IPS-NIHi11 (cell line): ENCODE measurements at places on chromosomes 13 and 19.

- no peak for DNase-seq
Measured at GRCh38 chr19:31408460-31409124, 59.4 kb upstream of the TSHZ3 start.

DNA sequence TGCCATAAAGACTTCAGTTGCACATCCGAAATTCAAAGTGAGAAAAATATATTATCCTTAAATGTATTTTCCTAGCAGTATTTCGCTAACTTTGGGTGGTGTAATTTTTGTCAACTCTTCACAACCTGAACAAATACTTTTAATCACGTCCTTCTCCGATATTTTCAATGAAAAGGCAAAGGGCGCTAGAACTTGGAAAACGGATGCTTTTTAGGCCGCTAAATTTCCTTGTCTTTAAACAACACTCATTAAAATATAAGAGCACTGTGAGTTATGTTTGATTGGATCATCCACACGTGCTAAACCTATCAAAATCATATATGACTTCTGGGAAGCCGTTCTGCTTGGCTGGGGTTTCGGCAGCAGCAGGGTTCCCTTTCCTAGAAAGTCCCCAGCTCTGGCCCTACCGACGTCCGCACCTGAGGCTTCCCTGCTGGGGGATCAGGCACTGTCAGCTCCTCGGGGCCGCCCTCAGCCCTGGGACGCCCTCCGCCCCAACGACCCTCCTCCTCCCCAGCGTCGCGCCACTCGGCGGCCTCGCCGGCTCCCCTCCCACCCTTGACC is 462 bp upstream of the MPHOSPH8 start:
- no peak for DNase-seq

GRCh38 chr13:109156181-109156935 is 526.9 kb downstream of the MYO16 start:
- no peak for DNase-seq

- DNase-seq, result peak; percentile 75
Measured at GRCh38 chr19:2315818-2316353, 7.9 kb upstream of the LINGO3 start.

- DNase-seq, result no peak
Measured at GRCh38 chr13:51802631-51803418, 1.1 kb downstream of the DHRS12 start.

DNA sequence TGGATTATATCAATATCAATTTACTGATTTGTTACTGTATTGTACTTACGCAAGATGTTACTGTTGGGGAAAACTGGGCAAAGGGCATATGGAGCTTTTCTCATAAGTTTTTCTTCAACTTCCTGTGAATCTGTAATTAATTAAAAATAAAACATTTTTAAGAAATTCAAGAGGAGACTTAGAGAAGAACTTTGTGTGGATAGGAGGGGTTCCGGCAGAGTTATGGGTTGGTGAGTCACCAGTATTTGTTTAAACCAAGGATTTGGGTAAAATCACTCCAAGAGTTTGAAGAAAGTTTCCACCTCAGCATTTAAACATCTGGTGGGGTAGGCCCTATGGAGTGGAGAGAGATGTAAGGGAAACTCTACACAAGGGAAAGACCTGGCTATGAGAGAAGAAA is 379.6 kb downstream of the TSHZ3 start:
- no peak for DNase-seq

DNA sequence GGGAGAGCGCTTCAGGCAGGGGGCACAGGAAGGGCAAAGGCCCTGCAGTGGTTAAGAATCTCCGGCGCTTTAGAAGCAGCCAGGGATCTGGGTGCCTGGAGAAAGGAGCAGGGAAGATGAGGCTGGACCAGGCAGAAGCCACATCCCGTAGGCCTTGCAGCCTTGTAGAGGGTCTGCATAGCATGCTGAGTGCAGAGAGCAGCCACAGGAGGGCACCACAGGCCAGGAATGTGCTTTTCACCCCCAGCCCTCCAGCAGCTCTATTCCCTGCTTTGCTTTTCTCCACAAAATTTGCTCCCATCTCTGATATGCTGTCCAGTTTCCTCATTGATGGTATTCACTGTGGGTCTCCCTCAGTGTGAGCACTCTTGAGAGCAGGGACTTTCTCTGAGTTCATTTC is 5.7 kb downstream of the WDR62 start:
- peak; percentile 80 for DNase-seq

- no peak for DNase-seq
Measured at GRCh38 chr19:29805031-29805965, 6.5 kb upstream of the CCNE1 start.

DNA sequence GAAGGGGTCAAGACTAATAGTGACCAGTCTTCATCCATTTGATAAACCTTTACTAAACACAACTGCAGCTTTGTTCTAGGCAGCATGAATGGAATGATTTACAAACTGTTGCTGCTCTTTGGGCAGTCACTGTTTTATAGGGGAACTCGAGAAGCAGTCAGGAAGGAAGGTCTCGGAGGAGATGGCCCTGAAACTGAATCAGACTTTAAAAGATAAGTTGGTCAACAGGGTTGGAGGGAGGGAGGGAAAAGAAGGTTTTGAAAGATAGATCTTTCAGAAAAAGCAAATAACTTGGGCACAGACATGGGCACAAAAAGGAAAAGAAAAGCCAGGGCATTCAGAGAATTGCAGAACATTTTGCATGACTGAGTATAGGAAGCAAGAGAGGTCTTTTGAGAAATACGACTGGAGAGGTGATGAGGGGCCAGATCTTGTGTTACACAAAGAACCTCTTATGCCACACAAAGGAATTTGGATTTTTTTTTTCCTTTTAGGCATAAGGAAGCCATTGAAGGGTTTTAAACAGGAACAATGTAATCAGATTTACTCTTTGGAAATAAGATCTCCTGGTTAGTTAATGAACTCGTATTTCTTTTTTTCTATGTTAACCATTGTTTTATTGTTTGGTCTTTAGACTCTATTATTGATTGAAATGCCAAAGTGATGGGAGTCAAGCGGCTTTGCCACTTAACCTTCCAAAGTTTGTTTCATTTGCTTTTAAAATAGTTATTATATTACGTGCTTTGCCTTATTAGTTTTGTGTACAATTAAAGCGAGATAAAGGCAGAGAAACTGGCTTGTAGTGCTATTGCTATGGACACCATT is 37.5 kb upstream of the SACS start:
- DNase-seq, result no peak

- no peak for DNase-seq
Measured at GRCh38 chr13:24692561-24692960, 12.4 kb downstream of the ATP12A start.

- no peak for DNase-seq
Measured at GRCh38 chr13:70694996-70695715, 586.9 kb upstream of the KLHL1 start.

GRCh38 chr13:29509999-29510589 is 85.4 kb downstream of the SLC7A1 start:
- DNase-seq, result no peak

DNA sequence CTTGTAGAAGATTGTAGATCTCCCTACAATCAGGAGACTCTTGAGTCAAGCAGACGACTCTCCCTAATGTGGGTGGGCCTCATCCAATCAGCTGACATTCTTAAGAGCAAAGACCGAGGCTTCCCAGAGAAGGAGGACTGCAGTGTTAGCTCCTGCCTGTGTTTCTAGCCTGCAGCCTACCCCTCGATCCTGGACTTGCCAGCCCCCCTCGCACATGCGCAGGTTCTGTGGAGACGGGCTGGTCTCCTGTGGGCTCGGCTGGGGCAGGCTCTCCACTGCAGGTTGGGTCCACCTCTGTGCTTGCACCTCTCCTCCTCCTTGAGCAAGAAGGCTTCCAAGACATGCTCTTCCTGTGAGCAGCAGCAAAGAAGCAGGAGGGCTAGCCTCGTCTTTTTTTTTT is 185.2 kb upstream of the SOX1 start:
- DNase-seq, result no peak

- DNase-seq, result peak; percentile 38
Measured at GRCh38 chr19:36528921-36529518, 949 bp upstream of the ZNF260 start.

- DNase-seq, result peak; percentile 7
Measured at GRCh38 chr13:66036024-66036614, 1194.0 kb downstream of the PCDH9 start.

DNA sequence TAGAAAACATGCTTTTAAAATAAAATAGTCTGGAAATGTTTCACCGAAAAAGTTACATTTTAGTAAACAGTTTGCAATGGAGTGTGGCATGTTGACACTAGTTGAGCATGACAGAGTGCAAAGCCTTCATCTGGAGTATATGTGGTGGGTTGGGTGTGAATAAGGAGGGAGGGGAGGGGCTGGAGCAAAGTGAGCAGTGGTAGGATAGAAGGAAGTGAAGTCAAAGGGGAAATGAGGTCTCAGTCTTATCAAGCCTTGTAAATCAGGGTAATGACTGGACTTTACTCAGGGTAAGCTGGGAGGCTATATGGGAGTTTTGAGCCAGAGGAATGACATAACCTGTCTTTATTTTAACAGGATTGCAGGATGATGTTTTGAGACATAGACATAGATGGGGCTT is 222.8 kb downstream of the PCDH20 start:
- no peak for DNase-seq

GRCh38 chr13:79659121-79659521 is 178.2 kb downstream of the NDFIP2 start:
- DNase-seq, result peak; percentile 17

DNA sequence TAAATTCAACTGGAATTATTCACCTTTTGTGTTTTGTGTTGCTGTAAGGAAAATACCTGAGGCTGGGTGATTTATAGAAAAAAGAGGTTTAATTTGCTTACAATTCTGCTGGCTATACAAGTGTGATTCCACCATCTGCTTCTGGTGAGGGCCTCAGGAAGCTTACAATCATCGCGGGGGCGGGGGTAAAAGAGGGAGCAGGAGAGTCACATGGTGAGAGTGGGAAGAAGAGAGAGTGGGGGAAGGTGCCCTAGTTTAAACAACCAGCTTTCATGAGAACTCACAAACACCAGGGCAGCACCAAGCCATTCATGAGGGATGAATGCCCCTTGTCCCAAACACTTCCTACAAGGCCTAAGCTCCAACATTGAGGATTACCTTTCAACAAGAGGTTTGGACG is 760.7 kb upstream of the PCDH9 start:
- no peak for DNase-seq

- no peak for DNase-seq
Measured at GRCh38 chr13:90447034-90447733, 900.3 kb upstream of the MIR17HG start.

DNA sequence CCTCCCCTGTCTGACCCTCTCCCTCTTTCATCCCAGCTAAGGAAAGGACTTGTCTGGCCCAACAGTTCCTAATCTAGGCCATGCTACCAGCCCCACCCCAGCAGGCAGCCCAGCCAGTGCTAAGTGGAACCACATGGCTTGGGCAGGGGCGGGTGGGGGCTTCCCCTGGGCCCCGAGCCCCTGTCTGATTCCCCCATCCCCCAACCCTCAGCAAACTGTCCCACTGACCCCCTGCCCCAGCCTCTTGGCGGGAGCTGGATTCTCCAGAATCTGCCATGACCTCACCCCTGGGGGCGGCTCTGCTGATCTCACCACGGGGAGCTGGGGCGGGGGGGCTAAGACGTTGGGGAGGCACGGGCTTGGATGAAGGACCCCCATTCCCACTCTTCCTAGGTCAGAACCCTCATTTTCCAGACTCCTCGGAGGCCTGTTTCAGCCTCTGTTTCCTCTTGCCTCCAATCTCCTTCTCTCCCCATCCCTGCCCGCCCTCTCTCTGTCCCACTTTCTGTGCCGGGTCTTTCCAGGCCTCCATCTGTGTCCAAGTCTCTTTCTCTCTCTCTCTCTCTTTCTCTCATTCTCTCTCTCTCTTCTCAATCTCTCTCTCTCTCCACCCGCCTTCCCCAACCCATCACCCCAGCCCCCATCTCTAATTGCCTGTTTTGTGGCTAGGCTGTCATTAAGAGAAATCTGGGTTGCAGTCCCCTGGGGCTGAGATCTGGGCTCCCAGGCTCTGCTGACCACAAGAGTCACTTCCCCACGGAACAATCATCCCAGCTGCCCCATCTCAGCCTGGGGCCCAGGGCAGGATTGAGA is 2.7 kb downstream of the COL5A3 start:
- DNase-seq, result no peak

- no peak for DNase-seq
Measured at GRCh38 chr13:32553720-32554119, 15.1 kb upstream of the N4BP2L2 start.

DNA sequence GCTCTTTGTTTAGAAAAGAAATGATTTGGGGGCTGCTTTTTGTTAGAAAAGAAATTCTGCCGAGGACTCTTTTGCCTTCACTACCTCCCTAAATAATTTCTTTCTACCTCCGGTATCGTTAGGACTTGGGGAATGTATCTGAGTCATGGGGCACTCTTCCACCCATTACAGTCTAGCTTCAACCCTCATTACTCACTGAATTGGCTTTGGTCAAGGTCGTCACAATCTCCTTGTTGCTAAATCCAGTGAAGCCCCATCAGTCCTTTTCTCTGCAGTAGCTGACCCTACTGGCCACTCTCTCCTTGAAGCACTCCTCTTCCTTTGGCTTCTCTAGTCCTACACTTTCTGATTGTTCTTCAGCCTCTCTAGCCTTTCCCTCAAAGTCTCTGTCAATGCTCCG is 34.0 kb downstream of the WDR87 start:
- no peak for DNase-seq

- DNase-seq, result no peak
Measured at GRCh38 chr13:33183431-33184111, 102.0 kb downstream of the STARD13 start.

- peak; percentile 94 for DNase-seq
Measured at GRCh38 chr19:4597975-4598671, 38.6 kb upstream of the SEMA6B start.

DNA sequence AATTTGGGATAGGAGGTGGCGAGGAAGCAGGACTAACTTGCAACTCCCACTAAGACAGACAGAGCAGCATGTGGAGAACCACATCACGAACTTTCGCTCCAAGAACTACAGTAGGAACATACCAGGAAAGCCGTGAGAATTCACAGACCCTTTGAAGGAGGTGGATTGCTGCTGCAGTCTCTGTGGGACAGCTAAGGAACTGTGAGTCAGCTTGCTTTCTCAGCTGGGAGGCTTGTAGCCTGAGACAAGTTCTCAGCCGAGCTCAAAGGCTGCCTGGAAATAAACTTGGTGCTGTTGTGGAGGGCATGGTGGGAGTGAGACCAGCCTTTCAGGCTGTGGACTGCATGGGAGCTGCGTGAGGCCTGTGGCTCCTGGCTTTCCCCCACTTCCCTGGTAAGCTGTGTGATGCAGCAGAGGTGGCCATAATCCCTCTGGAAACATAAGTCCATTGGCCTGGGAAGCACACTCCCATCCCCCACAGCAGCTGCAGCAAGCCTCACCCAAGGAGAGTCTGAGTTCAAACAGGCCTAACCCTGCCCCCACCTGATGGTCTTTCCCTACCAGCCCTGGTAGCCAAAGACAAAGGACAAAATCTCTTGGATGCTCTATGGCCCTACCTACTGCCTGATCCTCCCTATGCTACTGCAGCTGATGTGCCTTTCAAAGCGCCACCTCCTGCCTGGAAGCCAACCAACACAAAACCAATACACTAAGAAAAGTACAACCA is 441.1 kb upstream of the HTR2A start:
- DNase-seq, result no peak

- DNase-seq, result no peak
Measured at GRCh38 chr13:30587739-30588138, 30.0 kb upstream of the USPL1 start.

DNA sequence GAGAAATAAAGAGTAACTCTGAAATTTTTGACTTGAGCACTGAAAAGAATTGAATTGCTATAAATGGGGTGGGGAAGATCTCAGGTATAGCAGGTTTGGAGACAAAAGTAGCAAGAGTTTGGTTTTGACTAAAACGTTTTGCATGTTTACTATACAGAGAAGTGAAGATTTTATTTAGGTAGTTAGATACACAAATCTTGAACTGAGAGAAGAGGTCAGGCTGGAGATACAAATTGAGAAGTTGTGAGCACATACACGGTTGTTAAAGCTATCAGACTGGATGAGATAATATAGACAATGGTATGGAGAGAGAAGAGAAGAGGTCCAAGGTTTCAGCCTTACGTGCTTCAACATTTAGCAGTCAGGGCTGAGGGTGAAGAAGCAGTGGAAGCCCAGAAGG is 420.9 kb downstream of the FOXO1 start:
- DNase-seq, result no peak
